Naive thymus-derived CD4-positive, alpha-beta T cell (primary cell): ENCODE measurements at places on chromosomes 4 and X. TPM values are rescaled to one million over a fixed set of nuclear protein-coding genes. Genes with fewer than 3 reads are reported as not detected.

- no peaks in the 10 kb centered on the region for H3K4me1 ChIP-seq
- H3K4me3 ChIP-seq = no peak overlapping the region
- H3K27me3 ChIP-seq = no peaks in the 10 kb centered on the region
Observed at GRCh38 chr4:148263127-148263526, 179.1 kb downstream of the NR3C2 start.

Gene NUP54
- total RNA-seq = 82.0 TPM

GRCh38 chr4:151302432-151302831, 23.0 kb downstream of the SH3D19 start:
- H3K27ac ChIP-seq = no peak overlapping the region
- H3K27me3 ChIP-seq = no peaks in the 10 kb centered on the region
- H3K4me3 ChIP-seq = no peak overlapping the region
- DNase-seq = no peak
- no peaks in the 10 kb centered on the region for H3K36me3 ChIP-seq

- DNase-seq = peak; percentile 31
- H3K27ac ChIP-seq = peak overlapping the region; percentile 42
- H3K27me3 ChIP-seq = no peaks in the 10 kb centered on the region
- peaks cover 23% of the 10 kb centered on the region for H3K4me1 ChIP-seq
- H3K36me3 ChIP-seq = peaks cover 15% of the 10 kb centered on the region
- H3K4me3 ChIP-seq = no peak overlapping the region
Observed at GRCh38 chr4:109690690-109691410, 12.4 kb downstream of the CASP6 start.

DNA sequence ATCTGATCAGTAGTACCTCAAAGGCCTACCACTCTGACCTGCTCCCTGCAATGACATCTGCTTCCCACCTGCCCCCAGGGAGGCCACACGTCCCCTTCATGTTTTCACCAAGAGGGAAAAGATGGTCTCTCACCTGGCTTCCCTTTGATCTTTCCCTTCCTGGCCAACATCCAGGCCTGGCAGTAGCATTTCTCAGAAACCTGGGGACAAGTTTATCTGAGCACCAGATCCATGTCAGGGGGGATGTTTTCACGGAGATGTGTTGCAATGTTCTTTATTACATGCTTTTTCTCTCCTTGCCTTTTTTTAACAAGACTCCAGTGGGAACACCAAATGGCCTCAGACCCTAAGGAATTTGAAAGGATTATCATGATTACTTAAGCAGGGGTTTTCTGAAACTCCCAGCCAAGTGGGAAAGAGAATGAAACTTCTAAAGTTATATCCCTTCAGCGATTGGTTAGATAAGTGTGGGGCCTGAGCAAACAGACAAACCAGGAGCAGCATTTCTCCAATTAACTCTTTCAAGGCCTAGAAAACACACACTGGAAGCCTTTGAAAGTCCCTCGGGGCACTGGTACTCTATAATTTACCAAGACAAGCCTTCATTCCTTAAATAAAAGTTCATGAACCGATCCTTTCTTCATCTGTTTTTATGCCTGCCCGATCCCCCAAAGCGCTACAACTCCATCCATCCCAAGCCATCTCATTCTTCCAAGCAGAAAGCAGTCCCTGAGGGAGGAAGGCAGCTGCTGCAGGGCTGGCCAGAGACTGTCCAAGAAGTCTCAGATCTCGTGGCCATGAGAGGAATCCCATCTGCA, 94.1 kb downstream of the BCOR start:
- H3K36me3 ChIP-seq = no peaks in the 10 kb centered on the region
- no peak overlapping the region for H3K4me3 ChIP-seq
- H3K4me1 ChIP-seq = no peaks in the 10 kb centered on the region
- no peak overlapping the region for H3K27ac ChIP-seq
- H3K27me3 ChIP-seq = no peaks in the 10 kb centered on the region

DNA sequence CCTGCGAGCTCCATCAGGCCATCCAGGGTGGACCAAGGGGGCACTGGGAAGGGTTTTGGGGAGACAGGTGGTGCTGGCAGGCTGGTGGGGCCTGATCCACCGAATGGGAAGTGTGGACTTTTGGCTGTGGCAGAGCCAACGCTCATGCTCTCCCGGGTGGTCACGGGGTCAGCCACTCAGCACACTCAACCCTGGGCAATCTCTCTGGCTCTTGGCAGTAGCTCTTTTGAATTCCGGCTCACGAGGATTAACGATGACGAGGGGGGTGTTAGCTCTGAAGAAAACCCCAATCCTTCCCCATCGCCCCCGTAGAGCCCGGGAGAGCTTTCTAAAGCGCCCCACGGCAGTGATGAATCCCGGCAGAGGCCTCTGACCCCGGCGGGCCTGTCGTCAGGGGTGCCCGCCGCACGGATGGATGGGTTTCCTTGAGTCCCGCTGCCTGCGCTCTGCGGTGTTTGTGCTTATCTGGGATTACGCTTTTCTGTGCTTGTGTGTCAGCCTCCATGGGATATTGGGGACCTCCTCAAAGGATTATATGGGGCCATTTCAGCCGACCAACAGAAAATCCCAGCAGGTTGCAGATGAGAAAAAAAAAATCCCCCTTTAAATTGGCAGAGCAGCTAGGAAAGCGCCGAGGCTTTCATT, 156.8 kb upstream of the PSAPL1 start:
- H3K4me3 ChIP-seq = no peak overlapping the region
- no peaks in the 10 kb centered on the region for H3K36me3 ChIP-seq
- DNase-seq = no peak
- H3K27ac ChIP-seq = no peak overlapping the region
- H3K4me1 ChIP-seq = no peaks in the 10 kb centered on the region

Gene ARMCX2
- 5.2 TPM for total RNA-seq

DNA sequence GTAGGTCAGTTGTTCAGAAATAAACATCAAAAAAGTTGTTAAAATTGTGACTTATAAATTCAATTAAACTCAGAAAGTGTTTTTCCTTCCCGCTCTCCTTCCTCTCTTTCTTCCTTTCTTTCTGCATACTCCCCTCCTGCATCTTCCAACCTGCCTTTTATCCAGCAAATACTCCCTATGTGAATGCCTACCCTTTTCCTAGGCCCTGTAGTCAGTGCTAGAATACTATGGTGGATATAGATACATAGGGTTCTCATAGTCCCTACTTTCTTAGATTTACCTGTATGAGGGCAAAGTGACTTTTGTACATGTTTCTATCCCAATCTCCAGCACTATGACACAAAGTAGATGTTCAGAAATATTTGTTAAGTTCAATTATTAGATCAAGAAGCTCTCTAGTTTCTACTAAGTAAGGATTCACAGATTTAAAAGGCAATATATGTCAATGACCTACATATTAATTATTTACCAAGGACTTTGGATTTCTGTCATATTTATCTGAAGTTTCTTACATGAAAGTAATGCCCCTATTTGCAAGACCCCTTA, 732 bp downstream of the SULT1E1 start:
- DNase-seq = no peak
- H3K36me3 ChIP-seq = no peaks in the 10 kb centered on the region
- H3K27me3 ChIP-seq = no peaks in the 10 kb centered on the region
- no peak overlapping the region for H3K27ac ChIP-seq

GRCh38 chr4:110609044-110609750, 13.7 kb downstream of the PITX2 start:
- H3K27ac ChIP-seq = no peak overlapping the region
- no peaks in the 10 kb centered on the region for H3K36me3 ChIP-seq
- peaks cover 6% of the 10 kb centered on the region for H3K27me3 ChIP-seq
- no peak overlapping the region for H3K4me3 ChIP-seq
- no peaks in the 10 kb centered on the region for H3K4me1 ChIP-seq
